Heart right ventricle (tissue), 16 donors: ENCODE measurements at places on chromosomes 6 and 20. TPM values are rescaled to one million over a fixed set of nuclear protein-coding genes. Genes with fewer than 3 reads are reported as not detected.

DEFB132 gene
- total RNA-seq = not detected

EEF1A2 gene
- total RNA-seq = 1,303 TPM

VIP gene
- 0.39 TPM for total RNA-seq

DNA sequence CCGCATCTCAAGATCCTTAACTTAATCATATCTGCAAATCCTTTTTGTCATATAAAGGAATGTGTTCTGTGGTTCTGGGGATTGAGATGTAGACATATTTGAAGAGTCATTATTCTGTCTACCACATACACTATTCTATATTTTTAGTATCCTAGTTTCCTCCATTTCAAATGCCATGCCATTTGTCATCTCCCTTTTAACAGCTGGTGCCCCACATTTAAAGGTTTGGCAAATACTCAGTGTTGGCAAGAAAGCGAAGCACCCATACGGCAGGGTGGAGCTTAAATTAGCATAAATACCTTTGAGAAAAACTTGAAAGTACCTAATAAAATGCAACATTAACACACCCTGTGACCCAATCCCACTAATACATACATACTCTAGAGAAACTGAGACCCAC lies 31.7 kb downstream of the PAK5 start:
- H3K36me3 ChIP-seq = no peaks in the 10 kb centered on the region
- H3K4me3 ChIP-seq = no peak overlapping the region
- no peaks in the 10 kb centered on the region for H3K4me1 ChIP-seq
- no peaks in the 10 kb centered on the region for H3K27me3 ChIP-seq
- no peak for DNase-seq
- no peak overlapping the region for H3K27ac ChIP-seq

- no peaks in the 10 kb centered on the region for H3K4me1 ChIP-seq
- H3K36me3 ChIP-seq = no peaks in the 10 kb centered on the region
- H3K27ac ChIP-seq = no peak overlapping the region
- H3K4me3 ChIP-seq = no peak overlapping the region
These were observed 20.9 kb upstream of the STK35 start for GRCh38 chr20:2080532-2081224.

- H3K4me3 ChIP-seq = no peak overlapping the region
- no peak overlapping the region for H3K27ac ChIP-seq
- no peaks in the 10 kb centered on the region for H3K36me3 ChIP-seq
- H3K4me1 ChIP-seq = no peaks in the 10 kb centered on the region
These were observed 26.9 kb downstream of the CFAP61 start for GRCh38 chr20:20079102-20079784.

- H3K36me3 ChIP-seq = no peaks in the 10 kb centered on the region
- H3K4me3 ChIP-seq = no peak overlapping the region
- no peaks in the 10 kb centered on the region for H3K27me3 ChIP-seq
- no peaks in the 10 kb centered on the region for H3K4me1 ChIP-seq
- DNase-seq = no peak
These were observed 357.1 kb upstream of the POU3F2 start for GRCh38 chr6:98477231-98477630.

GRCh38 chr6:128307671-128308070 lies 212.7 kb downstream of the PTPRK start:
- DNase-seq = no peak
- no peaks in the 10 kb centered on the region for H3K4me1 ChIP-seq
- H3K4me3 ChIP-seq = no peak overlapping the region
- H3K36me3 ChIP-seq = no peaks in the 10 kb centered on the region
- no peak overlapping the region for H3K27ac ChIP-seq

GRCh38 chr6:16292942-16293341 lies 54.6 kb downstream of the GMPR start:
- DNase-seq = no peak
- H3K27ac ChIP-seq = no peak overlapping the region
- H3K4me1 ChIP-seq = no peaks in the 10 kb centered on the region
- H3K4me3 ChIP-seq = no peak overlapping the region
- no peaks in the 10 kb centered on the region for H3K27me3 ChIP-seq
- peaks cover 64% of the 10 kb centered on the region for H3K36me3 ChIP-seq
